ENCODE measurements at places on chromosomes 3 and 15.

DNA sequence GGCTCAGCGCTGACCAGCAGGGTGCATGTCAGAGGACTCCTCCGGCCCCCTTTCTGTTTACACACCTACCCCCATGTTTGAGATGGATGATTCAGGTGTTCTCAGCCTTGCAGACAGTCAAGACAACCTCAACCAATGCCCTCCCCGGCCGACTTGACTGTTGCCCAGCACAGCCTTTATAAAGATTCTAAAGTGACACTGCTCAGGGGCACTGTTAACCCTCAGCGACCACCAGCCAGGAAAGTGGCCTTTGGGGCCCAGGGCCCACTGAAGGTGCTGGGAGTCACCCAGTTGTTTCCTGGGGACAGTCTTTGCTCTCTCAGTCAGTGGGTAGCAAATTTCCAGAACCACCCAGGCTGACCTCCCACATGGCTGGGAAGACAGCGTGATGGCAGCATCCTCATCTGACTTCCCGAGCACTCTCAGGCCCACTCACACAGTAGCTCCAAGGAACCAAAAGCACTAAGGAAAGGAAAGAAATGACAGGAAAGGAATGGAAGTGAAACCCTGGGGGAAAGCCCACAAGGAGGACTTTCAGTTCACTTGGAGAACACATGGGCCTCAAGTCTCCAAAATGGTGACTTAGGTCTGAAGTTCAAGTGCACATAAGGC lies 128.4 kb downstream of the ASB7 start:
- no peak for DNase-seq

- DNase-seq = no peak
These were observed 253.1 kb downstream of the NLGN1 start for GRCh38 chr3:173650596-173650995.

- no peak for DNase-seq
These were observed 15.3 kb upstream of the ROPN1 start for GRCh38 chr3:124007186-124007585.

DNA sequence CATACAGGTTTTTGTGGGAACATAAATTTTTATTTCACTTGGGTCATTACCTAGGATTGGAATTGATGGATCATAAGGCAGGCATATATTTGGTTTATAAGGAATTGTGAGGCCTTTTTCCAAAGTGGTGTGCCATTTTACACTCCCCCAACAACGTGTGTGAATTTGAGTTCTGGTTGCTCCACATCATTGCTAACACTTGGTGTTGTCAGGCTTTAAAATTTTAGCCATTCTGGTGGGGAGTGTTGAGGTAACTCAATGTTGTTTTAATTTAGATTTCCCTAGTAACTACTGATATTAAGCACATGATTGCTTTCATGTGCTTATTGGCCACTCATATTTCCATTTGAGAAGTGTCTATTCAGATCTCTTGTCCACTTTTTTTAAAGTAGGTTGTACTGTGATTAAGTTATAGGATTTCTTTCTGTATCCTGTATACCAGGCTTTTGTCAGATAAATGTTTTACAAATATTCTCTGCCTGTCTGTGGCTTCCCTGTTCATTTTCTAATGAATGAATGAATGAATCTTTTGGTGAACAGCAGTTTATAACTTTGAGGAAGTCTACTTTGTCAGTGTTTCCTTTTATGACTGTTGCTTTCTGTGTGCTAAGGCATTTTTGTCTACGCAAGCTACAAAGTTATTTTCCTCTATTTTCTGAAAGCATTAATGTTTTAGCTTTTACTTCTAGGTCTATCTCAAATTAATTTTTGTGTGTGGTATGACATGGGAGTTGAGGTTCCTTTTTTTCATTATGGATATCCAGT lies 17.9 kb upstream of the NR2C2 start:
- no peak for DNase-seq

DNA sequence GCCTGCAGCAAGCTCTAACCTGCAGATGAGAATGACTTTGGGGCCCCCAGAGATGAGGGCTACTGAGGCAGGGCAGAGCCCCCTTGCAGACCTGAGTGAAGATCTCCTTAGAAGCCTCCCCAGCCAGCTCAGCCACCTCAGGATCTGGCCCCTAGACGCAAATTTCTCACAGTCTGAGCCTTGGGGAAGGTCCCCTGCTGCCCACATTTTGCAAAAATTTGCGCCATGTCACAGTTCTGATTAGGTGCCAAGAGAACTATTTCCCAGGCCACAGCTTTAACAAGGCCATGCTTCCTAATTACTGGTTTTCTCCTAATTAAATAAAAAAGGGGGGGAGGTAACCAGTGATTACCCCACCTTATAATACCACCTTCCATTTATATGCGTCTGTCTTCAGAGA lies 81.0 kb upstream of the HES1 start:
- DNase-seq = no peak

DNA sequence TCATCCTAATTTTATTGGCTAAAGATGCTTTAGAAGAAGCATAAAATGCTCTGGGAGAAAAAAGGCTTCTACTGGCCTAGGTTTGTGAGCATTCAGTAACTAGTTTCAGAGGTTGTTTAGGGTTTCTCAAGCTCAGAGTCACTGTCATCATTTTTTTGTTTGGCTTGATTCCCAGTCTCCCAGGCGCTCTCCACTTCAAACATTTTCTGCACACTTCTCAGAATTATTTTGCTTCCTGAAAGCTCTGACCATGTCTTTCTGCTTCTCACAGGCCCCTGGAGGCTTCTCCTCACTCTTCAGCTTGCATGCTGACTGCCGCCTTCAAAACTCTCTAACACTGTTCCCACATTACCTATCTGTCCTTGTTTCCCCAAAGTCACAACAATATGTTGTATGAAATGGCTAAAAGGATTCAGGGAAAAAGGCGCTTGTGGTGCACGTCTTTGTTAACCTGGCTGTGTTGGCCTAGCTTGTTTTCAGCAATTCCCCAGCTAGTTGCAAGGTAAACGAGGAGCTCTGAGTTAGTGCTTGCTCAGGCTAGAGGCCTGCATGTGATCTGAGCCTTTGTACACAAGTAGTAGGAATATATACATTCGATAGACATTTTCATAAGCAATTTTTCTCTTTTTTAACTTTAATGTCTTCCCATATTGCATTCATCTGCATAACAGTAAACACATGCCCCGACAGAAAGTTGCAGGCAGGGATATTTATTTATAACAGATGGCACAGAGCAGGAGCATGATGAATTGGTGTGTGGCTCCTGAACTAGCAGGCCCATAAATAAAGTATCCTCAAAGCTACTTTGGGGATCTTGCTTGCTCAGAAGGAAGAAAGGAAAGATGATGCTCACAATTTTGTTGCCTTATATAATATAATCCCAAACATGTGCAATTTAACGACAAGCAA lies 129.2 kb upstream of the DPH6 start:
- DNase-seq = no peak

Data from stimulated activated CD8-positive, alpha-beta memory T cell treated with anti-CD3 and anti-CD28 coated beads, Interleukin-7, amount 100 ng/mL, for 4 hours (primary cell).